Endothelial cell (in vitro differentiated cells): ENCODE measurements at places on chromosomes 12 and 14. TPM values are rescaled to one million over a fixed set of nuclear protein-coding genes. Genes with fewer than 3 reads are reported as not detected.

DNA sequence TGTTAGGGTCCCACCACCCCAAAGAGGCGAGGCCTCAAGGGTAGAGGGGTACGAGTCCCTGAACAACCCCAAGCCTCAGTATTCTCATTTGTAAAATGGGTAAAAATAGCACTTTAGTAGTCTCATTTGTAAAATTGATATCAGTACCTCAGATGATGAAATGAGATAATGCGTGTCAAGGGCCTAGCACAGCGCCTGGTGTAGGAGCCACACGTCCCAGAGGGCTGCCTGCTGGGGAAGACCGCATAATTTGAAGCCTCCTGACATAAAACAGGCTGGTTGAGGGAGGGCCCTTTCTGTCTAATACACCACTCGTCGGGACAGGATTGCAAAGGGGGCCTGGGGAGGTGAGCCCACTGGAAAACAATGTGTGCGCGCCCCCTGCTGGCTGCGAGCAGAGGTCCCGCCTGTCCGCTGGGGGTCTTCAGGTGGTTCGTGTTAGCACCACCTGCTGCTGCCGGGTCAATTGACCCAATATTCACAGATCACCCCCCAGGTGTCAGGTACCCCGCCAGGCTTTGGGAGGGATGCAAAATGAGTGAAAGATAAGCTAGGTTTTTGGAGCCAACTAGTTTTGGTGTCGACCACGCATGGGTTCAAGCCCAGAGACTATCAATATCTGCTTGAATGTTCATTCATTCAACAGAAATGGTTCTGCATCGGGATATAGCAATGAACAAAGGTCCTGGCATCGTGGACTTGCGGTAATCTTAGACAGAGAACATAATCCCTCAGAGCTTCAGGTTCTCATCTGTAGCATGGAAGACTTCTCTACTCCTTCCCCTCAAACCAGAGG lies 24.7 kb upstream of the IRF2BPL start:
- DNase-seq: peak; percentile 89

GRCh38 chr12:47838286-47838931 lies 18.7 kb upstream of the HDAC7 start:
- DNase-seq: peak; percentile 43

LRRC10 gene
- total RNA-seq: not detected

- no peak for DNase-seq
Observed at GRCh38 chr14:96103075-96103474, 63.9 kb downstream of the C14orf132 start.

DNA sequence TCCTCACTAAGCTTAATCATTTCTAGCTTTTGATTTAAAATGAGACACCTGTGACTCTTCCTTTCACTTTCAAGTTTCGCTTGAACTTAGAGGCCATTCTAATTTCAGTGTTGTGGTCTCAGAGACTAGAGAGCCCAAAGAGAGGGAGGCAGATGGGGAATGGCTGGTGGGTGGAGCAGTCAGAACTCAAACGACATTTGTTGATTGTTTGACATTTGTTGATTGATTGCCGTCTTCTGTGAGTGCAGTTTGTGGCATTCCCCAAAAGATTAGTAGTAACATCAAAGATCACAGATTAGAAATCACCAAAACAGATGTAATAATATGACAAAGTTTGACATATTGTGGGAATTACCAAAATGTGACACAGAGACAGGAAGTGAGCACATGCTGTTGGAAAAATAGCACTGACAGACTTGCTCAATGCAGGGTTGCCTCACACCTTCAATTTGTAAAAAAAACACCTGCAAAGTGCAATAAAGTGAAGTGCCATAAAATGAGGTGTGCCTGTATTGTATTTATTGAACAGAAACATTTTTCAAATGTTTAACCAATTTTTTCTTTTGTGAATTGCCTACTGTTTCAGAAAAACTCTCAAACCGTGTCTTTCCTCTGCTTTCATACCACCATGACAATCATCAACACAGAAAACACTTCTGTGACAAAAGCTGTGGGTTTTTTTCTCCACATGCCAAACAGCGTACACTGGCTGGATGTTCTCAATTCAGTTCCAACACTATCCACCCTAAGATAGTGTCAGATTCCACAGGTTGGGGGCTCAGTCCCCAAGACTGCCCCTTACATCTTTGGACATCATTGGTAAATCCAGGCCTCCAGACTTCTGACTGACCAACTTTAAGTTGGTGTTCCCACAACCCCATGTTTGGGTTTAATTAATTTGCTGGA lies 376.3 kb upstream of the RGS6 start:
- DNase-seq: no peak

DNA sequence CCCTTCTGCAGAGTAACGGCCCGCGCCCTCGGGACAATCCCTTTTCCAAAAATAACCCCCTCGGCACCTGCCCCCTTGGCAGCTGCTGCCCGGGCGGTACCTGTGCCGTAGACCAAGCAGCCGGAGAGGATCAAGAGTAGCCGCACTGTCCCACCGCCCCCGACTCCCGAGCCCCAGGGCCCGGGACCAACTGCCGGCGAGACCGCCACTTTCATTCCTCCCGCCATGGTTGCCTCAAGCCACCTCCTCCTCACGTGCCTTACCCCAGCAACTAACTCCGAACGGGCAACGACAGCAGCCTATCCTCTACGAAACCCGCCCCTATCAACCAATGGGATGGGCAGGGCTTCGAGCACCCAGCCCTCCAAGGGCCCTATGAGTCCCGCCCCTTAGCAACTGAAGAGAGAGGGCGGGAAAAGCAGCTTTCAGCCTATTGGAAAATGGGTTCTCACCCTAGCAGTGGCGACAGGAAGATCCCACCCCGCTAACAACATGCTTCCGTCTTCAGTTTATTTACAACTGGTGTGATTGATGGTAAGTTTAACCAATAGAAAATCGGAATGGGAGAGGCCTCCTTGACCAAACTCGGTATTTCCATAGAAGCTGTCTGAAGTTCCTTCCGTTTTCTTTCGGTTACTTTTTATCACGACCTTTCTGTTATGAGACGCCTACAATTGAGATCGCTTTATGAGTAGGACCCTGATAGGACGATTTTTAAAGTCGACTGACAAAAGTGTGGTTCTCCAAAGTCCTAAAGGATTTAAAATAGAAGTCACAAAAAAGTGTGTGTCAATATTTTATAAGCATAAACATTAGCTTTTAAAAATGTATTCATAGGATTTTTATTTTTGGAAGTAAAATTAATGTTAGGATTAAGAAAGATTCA lies at the start of gene NEMP1:
TSS of gene NEMP1 (minus strand) at position 273 of the 886 bp plus-strand sequence. CDS start at position 227, 46 bp downstream.
- peak; percentile 88 for DNase-seq

DNA sequence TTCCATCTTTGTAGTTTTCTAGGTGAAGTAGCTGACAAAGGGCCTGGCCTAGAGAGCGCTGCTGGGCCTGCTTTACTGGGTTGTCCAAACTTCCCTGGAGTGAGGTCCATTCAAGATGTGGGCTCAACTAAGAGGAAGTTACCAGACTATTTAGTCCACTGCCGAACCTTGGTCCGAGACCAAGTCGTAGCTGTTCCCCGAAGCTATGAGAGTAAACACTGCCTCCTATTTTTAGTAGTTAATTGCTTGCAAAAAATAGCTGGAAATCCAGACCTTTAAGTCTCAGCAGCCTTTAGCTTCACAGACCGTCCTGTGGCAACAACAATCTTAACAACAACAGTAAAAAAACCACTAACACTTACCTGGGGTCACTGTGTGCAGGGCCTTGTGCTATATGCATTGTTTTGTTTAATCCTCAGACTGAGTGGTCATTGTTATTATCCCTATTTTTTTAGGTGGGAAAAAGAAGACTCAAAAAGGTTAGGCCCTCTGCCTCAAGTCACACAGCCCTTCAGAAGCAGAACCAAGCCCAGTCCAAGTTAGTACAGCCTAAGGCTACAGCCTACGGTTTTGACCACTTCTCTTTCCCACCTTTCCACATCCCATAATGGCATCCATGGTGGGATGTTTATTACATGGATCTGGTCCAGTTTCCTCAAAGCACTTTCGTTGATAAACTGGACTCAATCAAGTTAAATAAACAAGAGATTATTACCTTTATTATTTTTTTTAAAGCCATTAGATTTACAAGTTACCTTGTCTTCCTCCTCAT lies 30.6 kb downstream of the SOCS2 start:
- no peak for DNase-seq

AVPR1A gene
- total RNA-seq: 0.59 TPM

RPL10L gene
- total RNA-seq: not detected
